ENCODE measurements at places on chromosomes 6 and 20. TPM values are rescaled to one million over a fixed set of nuclear protein-coding genes. Genes with fewer than 3 reads are reported as not detected.

Gene OLIG3
- 0.07 TPM for polyA plus RNA-seq

Gene TSBP1
- not detected for polyA plus RNA-seq

Gene EPM2A
- polyA plus RNA-seq: 2.6 TPM

Gene SLC35D3
- 5.9 TPM for polyA plus RNA-seq

Gene RBM24
- polyA plus RNA-seq: 0.45 TPM

Gene SPATS1
- polyA plus RNA-seq: not detected

Gene VGLL2
- not detected for polyA plus RNA-seq

Gene BPIFB1
- polyA plus RNA-seq: not detected

Gene EGFL8
- 46.8 TPM for polyA plus RNA-seq

Gene TMEM74B
- polyA plus RNA-seq: 4.4 TPM

Gene BEND6
- 0.27 TPM for polyA plus RNA-seq

Gene DACT2
- 3.6 TPM for polyA plus RNA-seq

Data from pancreas (tissue), 10 donors.